ENCODE measurements at places on chromosomes 2 and 18. TPM values are rescaled to one million over a fixed set of nuclear protein-coding genes. Genes with fewer than 3 reads are reported as not detected.

GRCh38 chr2:10579876-10580514 is 109.8 kb downstream of the NOL10 start:
- peak; percentile 53 for DNase-seq

DNA sequence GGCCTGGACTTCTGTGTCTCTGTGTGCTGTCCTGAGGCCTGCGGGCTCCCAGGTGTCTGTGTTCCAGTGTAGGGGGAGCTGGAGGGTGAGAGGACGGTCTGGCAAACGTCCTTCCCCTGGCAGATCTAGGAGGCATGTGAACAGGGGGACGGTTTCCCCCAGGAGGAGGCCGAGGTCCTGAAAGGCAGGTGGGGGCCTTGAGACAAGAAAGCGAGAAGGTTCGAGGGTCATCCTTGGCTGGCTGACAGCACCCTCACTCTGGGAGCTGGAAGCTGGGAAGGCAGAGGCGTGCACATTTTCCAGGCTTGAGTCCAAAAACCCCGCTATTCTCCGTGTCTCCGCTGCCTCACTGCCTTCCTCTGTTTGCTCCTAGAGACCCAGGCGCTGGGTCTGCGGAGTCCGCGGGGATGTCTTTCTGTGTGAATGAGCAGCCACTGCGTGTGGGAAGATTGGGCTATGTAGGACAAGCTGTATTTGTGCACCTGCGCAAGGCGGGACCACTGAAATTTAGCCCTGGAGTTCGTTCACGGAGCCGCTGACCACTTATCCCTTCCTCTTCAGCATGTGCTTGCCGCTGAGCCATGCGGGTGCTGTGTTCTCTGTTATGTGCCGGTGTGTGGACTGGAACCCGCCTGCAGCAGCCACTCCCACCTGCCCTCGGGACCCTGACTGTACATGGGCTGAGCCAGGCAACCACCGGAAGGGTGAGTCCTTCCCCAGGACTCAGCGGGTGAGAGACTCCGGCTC is 43.7 kb downstream of the TWIST2 start:
- no peak for DNase-seq

Gene LOXL3
- total RNA-seq: 68.1 TPM

DNA sequence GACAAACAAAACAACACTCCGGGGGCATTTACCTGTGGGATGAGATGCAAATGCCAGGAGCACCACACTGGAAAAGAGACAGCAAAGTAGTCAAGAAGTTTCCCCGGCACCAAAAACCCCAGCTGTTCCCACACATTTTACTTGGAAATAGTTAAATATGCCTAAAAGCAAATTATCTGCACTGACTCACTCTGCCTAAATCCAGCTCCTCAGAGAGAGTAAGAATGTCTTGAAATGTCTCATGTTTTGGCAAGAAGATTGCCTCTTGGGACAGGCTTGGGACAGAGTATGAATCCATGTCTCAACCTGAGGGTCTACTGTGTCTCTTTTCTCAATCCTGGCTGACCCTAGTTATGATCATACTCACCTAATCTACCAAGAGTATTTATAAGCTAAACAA is 87.5 kb upstream of the RIOK3 start:
- DNase-seq: peak; percentile 70

- no peak for DNase-seq
These were observed 18.0 kb downstream of the TBR1 start for GRCh38 chr2:161434118-161434517.

- peak; percentile 70 for DNase-seq
These were observed 105.6 kb downstream of the PRPF40A start for GRCh38 chr2:152611458-152612231.

DNA sequence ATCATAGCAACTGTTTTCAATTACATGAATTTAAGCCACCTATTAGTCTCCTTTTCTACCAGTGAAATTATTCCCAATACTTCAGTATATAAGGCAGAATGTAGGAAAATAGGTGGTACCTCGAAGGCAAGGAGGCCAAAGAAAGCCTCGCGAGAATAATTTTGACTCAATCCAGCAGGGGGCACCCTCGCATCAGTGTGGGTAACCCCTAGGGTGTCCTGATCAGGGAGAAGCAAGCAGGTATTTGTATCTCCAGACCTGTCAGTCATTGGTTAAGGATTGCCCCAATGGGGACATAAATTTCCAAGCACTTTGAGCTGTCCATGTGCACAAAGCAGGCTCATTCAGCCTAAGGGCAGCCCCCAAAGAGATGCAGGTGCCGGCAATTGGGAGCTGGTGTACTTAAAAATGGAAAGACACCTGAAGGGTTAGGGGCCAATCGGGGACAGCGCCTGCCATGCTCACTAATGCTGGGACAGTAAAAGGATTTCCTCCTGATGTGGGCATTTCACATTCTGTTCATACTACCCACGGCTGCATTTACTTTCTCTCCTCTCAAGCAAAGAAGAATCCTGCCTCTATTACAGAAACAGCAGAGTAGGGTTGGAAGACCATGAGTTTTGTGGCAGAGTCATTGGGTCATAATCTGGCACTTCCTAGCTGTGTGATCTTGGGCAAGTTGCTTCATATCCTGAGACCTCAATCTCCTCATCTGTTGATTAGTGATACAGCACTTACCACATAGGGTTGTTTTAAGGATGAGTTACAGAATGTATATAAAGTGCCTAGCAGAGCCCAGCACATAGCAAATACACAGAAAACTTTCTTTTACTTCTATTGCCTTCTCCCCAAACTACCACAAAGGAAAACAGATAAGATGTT is 136.1 kb downstream of the ICOS start:
- no peak for DNase-seq

DNA sequence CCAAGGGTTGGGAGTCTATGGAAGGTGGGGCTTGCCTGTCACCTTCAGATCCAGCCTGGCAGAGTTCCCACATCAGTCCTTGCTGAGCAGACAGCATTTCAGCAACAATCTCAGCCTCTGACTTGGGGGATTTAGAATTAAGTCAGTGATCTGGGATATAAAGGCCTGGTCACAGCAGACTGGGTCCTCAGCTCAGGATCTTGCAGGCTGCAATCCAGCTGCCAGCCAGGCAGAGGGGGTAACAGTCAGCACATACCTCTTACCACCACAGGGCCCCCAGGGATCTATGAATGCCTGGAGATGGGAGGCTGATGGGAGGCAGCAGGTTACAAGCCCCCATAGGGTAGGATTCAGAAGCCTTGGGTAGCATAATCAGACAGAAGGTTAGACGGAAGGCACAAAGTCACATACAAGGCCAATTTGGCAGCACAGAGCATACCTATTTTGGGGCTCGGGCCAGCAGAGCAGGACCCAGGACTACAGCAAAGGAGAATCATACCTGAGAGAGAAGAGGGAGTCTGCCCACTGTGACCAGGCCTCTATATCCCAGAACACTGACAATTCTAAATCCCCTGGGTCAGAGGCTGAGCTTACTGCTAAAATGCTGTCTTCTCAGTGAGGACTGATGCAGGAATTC is 163.5 kb downstream of the MTCL1 start:
- no peak for DNase-seq

DNA sequence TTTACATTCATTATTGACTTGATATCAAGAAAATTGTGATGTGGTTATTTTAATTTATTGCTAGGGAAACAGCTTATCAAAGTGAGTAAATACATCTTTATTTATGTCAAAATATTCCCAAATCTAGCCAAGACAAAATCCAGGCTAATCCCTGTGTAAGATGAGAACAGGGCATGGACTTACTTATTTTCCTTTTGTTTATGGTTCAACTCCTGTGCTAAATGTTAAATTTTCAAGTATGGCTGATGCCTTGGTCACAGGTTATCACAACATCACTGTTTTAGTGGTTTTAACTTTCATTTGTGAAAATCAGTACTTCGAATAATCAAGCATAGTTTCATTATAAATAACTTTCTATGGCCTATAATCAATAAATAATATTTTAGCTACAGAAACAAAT is 657.0 kb upstream of the SYT4 start:
- no peak for DNase-seq

Gene AOX1
- total RNA-seq: 7.7 TPM

DNA sequence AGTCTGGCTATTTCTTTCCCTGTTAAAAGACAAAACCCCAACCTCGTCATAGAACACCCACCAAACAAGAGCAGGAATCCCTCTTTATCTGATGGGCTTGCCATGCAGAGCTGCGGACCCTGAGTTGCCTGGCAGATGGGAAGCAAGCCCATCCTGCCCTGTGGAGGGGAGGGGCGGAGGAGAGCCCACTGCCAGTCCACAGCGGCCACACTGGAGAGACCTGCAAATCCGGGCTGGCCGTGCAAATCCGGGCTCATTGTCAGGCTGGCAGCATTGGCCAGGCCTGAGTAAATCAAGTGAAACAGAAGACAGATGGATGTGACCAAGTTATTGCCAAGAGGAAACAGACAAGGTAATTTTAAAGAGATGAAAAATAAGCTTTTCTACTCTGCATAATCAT is 22.0 kb downstream of the MYL12B start:
- DNase-seq: no peak

Gene AFF3
- total RNA-seq: 22.1 TPM

- no peak for DNase-seq
These were observed 33.2 kb upstream of the CWC22 start for GRCh38 chr2:180040146-180040925.

- DNase-seq: no peak
These were observed 52.7 kb upstream of the ITM2C start for GRCh38 chr2:230812033-230812432.

GRCh38 chr18:48992133-48992532 is 41.4 kb upstream of the SMAD7 start:
- DNase-seq: no peak

Gene MRPL30
- total RNA-seq: 43.1 TPM

Gene LYPD6
- total RNA-seq: 22.4 TPM

DNA sequence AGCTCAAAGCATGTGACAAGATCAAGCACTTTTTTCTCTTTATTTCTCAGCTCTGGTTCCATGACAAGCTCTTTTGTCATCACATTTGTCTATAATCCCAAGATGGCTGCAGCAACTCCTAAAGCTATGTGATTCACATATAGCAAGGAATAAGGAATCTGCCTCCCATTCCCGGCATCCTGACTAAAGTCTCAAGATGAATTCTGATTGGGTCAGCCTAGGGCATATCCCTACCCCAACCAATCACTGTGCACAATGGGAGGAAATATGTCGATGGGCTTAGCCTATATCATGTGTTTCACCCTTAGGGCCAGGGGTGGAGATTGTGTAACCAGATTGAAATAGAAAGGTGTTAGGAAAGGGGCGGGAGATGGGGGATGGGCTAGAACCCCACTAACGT is 23.1 kb upstream of the COLEC12 start:
- DNase-seq: no peak

- DNase-seq: no peak
These were observed 9.1 kb downstream of the SCLY start for GRCh38 chr2:238069877-238070276.

Gene ABHD1
- 1.2 TPM for total RNA-seq

DNA sequence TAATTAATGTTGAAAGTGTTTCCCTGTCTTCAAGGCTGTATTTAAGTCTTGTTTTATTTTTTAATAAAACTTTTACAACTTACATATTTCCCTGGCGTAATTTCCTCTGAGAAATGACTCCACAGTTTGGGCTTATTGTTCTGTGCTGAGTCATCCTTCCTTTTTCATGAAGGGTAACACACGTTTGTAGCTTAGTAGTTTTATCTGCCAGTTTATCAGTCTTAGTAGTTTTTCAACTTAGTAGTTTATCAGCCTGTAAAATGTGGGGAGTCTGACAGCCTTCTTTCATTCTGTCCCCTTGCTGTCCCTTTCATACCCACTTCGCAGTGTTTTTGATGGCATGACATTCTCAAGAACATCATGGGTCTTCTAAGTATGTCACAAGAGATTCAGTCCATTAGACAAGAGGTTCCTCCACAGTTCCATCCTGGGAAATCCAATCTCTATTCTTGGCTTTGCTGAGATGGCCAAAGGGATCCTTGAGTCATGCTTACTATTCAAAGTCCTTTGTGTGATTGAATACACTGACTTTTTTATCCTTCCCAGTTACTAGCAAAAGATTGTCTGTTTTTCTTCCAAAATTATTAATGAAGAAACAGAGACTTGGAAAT is 60.0 kb upstream of the SGPP2 start:
- no peak for DNase-seq

Data from umbilical cord (tissue), 2 donors.